ENCODE measurements at places on chromosomes 7 and 10. TPM values are rescaled to one million over a fixed set of nuclear protein-coding genes. Genes with fewer than 3 reads are reported as not detected.

DNA sequence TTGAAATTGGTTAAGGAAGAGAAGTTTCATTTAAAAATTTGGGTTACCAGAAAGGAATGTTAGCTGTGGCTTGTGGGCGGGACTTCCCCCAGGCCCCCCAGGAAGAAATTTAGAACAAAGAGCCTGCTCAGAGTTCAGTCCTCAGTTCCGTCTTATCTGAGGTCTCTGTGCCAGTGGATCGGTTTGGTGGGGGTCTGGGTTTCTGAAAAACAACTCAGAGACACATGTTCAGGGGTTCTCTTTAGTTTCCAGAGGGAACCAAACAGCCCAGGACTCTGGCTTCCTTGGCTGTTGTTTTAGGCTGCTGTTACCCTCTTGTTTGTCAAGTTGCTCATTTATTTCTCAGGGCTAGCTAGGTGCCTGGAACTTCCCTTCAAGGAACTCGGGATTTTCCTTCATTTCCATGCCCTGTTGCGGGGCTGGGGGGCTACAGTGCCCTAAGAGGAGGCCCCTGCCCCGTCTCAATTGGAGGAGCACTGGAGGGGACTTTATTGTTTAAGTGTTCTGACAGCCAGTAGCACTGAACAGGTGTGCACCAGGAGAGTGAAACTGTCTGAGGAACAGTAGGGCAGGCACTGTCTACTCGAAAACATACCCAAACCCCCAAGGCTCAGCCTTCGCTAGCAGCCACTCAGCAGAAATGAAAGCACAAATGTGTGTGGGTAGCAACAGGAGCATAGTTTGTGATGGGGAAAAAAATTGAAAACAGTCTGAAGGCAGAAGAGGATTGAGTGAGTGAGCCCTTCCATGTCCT, 59.9 kb downstream of the ALOX5 start:
- H3K27me3 ChIP-seq = no peaks in the 10 kb centered on the region
- no peak overlapping the region for H3K4me3 ChIP-seq
- H3K27ac ChIP-seq = no peak overlapping the region

DNA sequence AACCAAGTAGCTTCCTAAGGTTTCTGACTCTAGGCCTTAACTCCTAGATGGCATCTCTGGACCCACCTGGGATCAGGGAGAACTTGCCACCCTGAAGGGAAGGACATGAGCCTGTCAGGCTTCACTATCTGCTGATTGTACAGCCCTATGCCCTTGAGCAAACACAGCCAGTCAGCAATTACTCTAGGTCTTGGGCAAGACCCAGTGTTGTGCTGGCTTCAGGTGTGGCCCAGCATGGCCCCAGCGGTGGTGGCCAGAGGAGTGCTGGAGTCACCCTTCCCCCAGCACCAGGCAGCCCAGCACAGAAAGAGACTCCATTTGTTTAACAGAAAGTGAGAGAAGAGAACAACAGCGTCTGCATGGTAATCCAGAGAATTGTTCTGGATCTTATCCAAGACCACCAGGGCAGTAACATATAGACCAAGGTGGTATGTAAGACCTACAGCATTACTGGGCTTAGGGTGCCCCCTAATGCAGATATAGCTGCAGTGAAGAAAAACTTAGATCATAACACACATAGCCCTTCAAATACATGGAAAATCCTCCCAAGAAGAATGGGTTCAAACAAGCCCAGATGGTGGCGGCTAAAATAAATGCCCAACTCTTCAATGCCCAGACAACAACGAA, 207.7 kb downstream of the MAGI2 start:
- no peak for DNase-seq
- H3K27me3 ChIP-seq = no peaks in the 10 kb centered on the region
- no peak overlapping the region for H3K4me3 ChIP-seq
- no peak overlapping the region for H3K27ac ChIP-seq
- no peaks in the 10 kb centered on the region for H3K36me3 ChIP-seq

AMZ1 gene
- total RNA-seq = not detected

GRCh38 chr7:127710635-127711034, 58.6 kb downstream of the SND1 start:
- H3K27me3 ChIP-seq = no peaks in the 10 kb centered on the region
- H3K4me1 ChIP-seq = peaks cover 5% of the 10 kb centered on the region
- H3K4me3 ChIP-seq = no peak overlapping the region
- peaks cover 14% of the 10 kb centered on the region for H3K36me3 ChIP-seq
- H3K27ac ChIP-seq = no peak overlapping the region

GRCh38 chr10:123145542-123146012, 2.4 kb upstream of the HMX2 start:
- DNase-seq = no peak
- H3K4me1 ChIP-seq = peaks cover 54% of the 10 kb centered on the region
- H3K27ac ChIP-seq = no peak overlapping the region
- no peak overlapping the region for H3K4me3 ChIP-seq
- peaks cover 91% of the 10 kb centered on the region for H3K27me3 ChIP-seq

NXPH1 gene
- total RNA-seq = not detected

GRCh38 chr10:61078542-61079275, 134.7 kb upstream of the RHOBTB1 start:
- H3K4me1 ChIP-seq = no peaks in the 10 kb centered on the region
- DNase-seq = no peak
- H3K27ac ChIP-seq = no peak overlapping the region

XRCC2 gene
- total RNA-seq = 0.48 TPM

- no peak overlapping the region for H3K27ac ChIP-seq
- peaks cover 21% of the 10 kb centered on the region for H3K4me1 ChIP-seq
- DNase-seq = no peak
- no peak overlapping the region for H3K4me3 ChIP-seq
- no peaks in the 10 kb centered on the region for H3K27me3 ChIP-seq
These were observed 65.0 kb upstream of the ZNF746 start for GRCh38 chr7:149562602-149563001.

POLR1F gene
- 18.9 TPM for total RNA-seq
